Activated CD8-positive, alpha-beta T cell treated with anti-CD3 and anti-CD28 coated beads for 36 hours (primary cell): ENCODE measurements at places on chromosomes 13 and 19. TPM values are rescaled to one million over a fixed set of nuclear protein-coding genes. Genes with fewer than 3 reads are reported as not detected.

Gene SEMA6B
- not detected for total RNA-seq

Gene ZNF614
- total RNA-seq, result 11.9 TPM

Gene ZNF85
- total RNA-seq, result 17.6 TPM

Gene TMEM145
- 3.0 TPM for total RNA-seq

Gene NOTCH3
- not detected for total RNA-seq

Gene CGB7
- total RNA-seq, result not detected

Gene FKBP8
- total RNA-seq, result 220 TPM

Gene POU2F2
- total RNA-seq, result 37.7 TPM

Gene CEACAM19
- 1.3 TPM for total RNA-seq

Gene RNF225
- 0.81 TPM for total RNA-seq

Gene TUBA3C
- total RNA-seq, result not detected

Gene MFSD12
- total RNA-seq, result 62.4 TPM

Gene ZNF534
- total RNA-seq, result not detected

Gene INAFM1
- total RNA-seq, result 12.7 TPM

Gene SBSN
- total RNA-seq, result not detected

Gene PPM1N
- 4.2 TPM for total RNA-seq

Gene F2RL3
- total RNA-seq, result not detected

Gene DKKL1
- total RNA-seq, result not detected

Gene BRD4
- 94.3 TPM for total RNA-seq

Gene UPF1
- 75.9 TPM for total RNA-seq

Gene ZNF575
- 2.0 TPM for total RNA-seq

Gene CNFN
- not detected for total RNA-seq

Gene RFPL4A
- not detected for total RNA-seq

Gene CEACAM7
- total RNA-seq, result not detected

Gene SHC2
- 0.25 TPM for total RNA-seq

Gene PGLYRP2
- total RNA-seq, result 0.27 TPM

Gene VRK3
- total RNA-seq, result 38.0 TPM

Gene MEF2B
- 2.6 TPM for total RNA-seq

Gene C5AR2
- not detected for total RNA-seq

Gene ANGPTL4
- 26.8 TPM for total RNA-seq

Gene FCAR
- total RNA-seq, result not detected

Gene CYP4F12
- not detected for total RNA-seq

Gene ADAMTSL5
- 1.3 TPM for total RNA-seq

Gene PDX1
- total RNA-seq, result not detected

Gene RGS9BP
- 0.18 TPM for total RNA-seq

Gene KLK13
- not detected for total RNA-seq

Gene TRIP10
- 34.3 TPM for total RNA-seq

Gene CABP5
- total RNA-seq, result not detected

Gene C5AR1
- 2.2 TPM for total RNA-seq

Gene CFAP97D2
- not detected for total RNA-seq

Gene CYP2A7
- total RNA-seq, result not detected

Gene PNMA8A
- not detected for total RNA-seq

Gene ZNF708
- total RNA-seq, result 9.3 TPM

Gene KCTD4
- not detected for total RNA-seq

Gene DCT
- total RNA-seq, result 0.07 TPM

Gene TICAM1
- 17.5 TPM for total RNA-seq

Gene LILRA1
- not detected for total RNA-seq

Gene PSG2
- not detected for total RNA-seq

Gene LYL1
- 3.9 TPM for total RNA-seq

Gene LHB
- total RNA-seq, result not detected

Gene CEACAM16
- total RNA-seq, result not detected

Gene IGSF23
- not detected for total RNA-seq

Gene CLDN10
- not detected for total RNA-seq

Gene ZNF345
- 5.1 TPM for total RNA-seq

Gene IGFL1
- not detected for total RNA-seq

Gene ZNF550
- 10.3 TPM for total RNA-seq

Gene PLPP2
- total RNA-seq, result not detected

Gene ZNF253
- total RNA-seq, result 13.5 TPM
